ENCODE measurements at places on chromosomes 16 and 17.

DNA sequence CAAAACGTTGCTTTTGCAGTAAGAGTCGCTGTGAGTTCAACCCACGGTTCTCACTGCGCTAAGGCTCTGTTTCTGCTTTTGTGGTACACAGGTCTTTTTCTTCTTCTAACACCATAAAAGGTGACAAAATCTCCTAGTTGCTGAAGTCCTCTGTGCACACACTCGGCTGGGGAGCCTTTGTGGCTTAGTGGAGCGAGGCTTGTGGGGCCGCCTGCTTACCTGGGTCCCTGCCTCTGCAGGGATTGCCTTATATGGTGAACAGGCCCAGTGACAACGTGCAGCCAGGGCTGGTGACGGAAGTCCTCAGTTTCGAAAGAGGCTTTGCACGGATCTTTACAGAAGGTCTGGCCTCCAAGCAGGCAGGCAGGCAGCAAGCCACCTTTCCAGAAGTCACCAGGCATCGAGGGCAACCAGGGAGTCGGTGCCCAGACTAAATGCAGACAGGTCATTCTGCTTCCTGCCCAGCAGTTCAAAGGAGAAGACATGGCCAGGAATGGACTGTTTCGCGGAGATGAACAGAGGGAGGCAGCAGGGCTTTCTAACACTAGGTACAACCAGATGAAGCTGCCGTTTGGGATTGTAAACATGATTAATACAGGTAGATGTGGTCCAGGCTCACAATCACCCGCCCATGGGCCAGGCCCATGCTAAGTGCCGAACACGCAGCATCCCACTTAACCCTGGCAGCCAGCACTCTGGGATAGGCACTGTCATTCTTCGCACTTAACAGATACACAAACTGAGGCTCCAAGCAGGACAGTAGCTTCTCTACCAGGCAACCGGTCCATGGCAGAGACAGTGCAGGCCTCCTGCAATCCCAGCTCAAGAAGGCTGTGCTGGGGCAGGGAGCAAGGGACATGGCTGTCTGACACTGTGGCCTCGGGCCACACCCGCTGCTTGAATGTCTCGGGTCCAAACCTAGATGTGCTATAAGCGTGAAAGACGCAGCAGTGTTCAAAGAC is 10.7 kb upstream of the MEAK7 start:
- DNase-seq, result peak; percentile 68

- DNase-seq, result no peak
Measured at GRCh38 chr17:59493867-59494266, 71.5 kb upstream of the DHX40 start.

- DNase-seq, result no peak
Measured at GRCh38 chr17:60952747-60953146, 275.1 kb downstream of the BCAS3 start.

DNA sequence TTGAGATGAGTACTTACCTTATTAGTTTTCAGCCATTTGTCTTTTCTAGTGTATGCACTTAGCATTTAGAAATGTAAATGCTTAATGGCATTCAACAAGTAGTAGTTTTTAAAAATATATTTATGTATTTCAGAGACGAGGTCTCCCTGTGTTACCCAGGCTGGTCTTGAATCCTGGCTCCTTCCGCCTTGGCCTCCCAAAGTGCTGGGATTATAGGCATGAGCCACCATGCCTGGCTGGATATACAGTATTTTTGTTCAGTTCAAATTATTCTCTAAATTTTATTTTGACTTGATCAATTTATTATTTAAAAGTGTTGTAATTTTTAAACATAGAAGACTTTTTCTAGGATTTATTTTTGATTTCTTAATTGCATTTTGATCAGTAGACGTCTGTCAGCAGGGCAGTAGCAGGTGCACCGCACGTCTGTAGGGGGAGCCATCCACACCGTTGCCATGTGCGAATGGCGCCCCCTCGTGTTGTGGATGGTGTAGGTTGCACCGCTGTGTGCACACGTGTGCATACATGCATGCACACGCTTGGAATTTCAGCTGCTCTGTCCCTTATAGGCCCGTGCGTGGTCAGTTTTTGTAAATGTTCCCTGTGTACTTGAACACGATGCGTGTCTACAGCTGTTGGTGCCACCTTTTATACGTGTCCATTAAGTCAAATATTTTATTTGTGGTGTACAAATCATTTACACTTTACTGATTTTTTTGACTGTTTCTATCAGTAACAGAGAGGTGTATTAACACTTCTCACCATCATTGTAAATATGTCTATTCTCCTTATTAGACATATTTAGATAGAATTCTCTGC is 30.6 kb downstream of the RPTOR start:
- peak; percentile 95 for DNase-seq

- DNase-seq, result no peak
Measured at GRCh38 chr17:40253565-40253964, 34.1 kb upstream of the CDC6 start.

DNA sequence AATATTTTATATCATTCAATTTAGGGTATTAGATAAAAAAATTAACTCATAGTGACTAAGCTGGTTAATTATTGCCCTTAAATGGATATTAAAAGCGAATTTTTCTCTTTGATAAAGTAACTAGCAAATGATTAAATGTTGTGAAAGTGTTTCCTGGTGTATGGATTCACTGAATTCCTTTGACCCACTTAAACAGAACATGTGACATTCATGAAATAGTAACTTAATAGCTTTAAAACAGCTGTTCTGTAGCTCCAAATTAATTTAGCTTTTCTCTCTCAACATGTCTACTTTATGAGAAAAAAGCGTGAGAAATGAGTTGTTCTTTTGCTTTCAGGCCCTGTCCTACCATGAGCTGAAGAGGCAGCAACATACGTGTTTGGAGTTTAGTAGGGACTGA is 36.4 kb upstream of the APPBP2 start:
- no peak for DNase-seq

- DNase-seq, result no peak
Measured at GRCh38 chr16:1283296-1283695, 26.1 kb upstream of the UBE2I start.

GRCh38 chr16:88977812-88978607 is 1.0 kb upstream of the CBFA2T3 start:
- no peak for DNase-seq

Measured in RPMI8226 (cell line).